ENCODE measurements at places on chromosomes 12 and 14.

DNA sequence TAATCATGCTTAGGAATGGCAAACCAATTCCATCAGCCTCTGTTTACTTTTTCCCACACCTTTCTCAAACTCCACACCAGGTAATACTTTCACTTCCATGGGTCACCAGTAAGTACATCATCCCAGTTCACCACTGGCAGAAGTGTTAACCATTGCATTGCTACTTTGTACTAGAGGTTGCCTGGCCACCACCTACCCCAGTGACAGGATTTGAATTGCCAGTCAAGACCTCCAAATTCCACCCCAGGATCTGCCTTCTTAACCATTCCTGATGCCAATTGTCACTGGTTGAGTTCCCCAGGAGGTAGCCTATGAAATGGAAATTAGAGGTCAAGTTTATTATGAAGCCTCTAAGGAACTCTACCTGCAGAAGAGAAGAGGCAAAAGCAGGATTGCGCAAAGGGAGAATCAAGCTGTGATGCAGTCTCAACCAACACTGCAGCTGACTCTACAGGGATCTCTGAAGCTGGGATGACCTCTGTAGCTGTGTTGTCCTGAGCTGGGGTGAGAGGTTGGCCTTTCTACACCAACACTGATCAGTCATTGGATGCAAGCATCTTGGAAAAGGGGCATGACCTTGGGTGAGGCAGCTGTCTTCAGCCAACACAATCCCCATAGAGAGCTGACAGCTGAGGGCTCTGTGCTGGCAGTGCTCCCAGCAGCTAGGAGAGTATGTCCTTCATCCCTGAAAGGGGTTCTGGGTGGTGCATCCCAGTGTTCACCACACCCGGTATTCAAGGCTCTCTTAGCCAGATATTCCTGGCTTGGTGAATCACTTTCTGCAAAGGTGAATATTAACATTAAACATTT, 37.0 kb upstream of the HMGA2 start:
- no peak for DNase-seq

DNA sequence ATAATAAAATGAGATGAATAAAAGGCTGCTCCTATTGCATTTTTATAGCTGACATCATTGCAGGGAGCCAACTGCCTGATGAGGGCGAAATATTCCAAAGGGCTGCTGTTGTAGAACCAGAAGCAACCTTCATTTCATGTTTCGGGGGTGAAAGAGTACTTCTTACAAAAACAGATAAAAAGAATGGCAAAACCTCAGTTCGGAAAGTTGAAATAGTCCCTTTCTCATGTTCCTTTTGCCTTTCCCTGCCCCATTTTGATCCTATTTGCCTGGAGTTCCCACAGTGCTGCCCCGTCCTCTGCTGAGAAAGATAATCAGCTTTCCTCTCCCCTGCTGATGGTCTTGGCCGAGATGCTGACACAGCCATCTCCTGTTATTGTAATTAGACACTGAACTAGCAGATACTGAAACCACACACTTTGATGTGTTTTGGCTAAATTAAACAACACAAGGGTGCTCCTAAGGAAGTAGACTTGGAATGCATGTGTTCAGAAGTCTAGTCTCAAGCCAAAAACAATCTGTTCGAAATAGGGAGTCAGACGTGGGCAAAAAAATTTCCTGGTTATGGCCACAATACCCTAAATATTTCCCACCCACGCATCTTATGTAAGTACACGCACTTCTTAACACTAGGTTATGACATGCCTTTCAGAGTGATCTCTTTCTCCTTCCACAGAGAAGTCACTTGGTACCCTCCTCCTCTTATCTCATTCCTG, 117.2 kb downstream of the PPM1H start:
- no peak for DNase-seq

- DNase-seq: no peak
These were observed 85.1 kb downstream of the DERA start for GRCh38 chr12:15996254-15996653.

- no peak for DNase-seq
These were observed 1.6 kb upstream of the HOXC12 start for GRCh38 chr12:53952871-53953734.

DNA sequence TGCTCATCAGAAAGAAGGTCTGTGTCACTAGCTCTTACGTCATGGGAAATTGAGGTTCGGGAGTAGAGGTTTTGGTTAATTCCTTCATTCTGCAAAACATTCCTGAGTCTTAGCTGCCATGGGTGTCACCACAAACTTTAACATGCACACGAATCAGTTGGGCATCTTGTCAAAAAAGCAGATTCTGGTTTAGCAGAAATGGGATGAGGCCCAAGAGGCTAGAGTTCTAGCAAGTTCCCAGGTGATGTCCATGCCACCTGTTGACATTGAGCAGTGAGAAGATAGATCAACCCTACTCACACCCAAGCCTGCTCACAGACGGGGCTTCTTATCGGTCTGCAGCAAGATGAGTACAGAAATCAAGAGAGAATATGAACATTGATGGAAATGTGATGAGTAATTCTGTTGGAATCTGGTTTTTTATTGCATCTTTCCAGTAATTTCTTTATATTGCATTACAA, 11.7 kb upstream of the RIN3 start:
- DNase-seq: no peak

- no peak for DNase-seq
These were observed 119.2 kb downstream of the TRMT5 start for GRCh38 chr14:60861545-60862140.

GRCh38 chr14:105739331-105740102, 213.1 kb downstream of the TMEM121 start:
- no peak for DNase-seq

DNA sequence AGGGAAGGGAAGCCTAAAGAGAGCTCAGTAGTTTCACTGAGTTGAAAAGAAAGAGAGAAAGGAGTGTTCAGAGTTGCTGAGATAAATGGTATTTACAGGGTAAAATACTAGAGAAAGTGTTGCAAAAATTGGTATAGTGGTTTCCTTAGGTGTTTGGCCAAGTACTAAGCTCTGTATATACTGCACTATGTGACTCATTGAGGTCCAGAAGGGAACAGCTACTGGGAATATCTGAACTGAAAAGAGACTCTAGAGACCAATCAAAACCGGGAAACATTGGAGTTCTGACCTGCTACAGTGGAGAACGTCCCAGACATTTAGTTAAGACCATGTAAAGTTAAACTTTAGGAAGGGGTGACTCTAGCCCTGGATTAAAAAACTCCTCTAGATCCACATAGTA, 42.7 kb upstream of the ALX1 start:
- no peak for DNase-seq

DNA sequence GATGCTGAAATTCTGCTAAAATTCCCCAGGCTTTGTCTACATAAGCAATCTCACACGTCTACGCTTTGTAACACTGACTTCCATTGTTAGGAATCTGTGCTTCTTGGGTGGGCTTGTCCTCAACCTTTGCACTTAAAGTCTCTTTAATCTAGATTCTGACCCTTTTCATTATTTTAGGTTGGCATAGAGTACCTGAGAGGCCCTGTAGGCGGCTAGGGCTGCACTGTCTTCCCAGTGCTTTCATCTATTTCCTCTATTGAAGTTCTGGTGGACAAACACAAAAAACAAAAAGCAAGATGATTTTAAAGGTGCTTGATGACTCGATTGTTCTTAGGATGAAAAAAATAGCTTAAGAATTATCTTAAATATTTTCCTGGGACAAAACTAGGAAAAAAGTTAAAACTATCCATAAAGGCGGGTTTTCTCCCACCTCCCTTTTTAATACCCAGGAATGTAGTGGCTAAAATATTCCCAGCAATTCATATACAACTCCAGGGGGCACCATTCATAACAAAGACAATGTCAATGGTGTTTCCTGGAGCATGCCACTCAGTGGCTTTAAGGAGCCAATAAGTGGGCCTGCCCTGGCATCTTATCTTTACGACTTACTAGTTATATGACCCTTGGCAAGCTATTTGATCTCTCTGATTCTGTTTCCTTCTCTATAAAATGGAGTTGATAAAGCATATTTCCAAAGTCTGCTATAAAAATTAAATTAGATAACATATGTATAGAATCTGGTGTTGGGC, 197.5 kb downstream of the STXBP6 start:
- DNase-seq: no peak

GRCh38 chr14:43087666-43088065, 1419.4 kb downstream of the FSCB start:
- no peak for DNase-seq

DNA sequence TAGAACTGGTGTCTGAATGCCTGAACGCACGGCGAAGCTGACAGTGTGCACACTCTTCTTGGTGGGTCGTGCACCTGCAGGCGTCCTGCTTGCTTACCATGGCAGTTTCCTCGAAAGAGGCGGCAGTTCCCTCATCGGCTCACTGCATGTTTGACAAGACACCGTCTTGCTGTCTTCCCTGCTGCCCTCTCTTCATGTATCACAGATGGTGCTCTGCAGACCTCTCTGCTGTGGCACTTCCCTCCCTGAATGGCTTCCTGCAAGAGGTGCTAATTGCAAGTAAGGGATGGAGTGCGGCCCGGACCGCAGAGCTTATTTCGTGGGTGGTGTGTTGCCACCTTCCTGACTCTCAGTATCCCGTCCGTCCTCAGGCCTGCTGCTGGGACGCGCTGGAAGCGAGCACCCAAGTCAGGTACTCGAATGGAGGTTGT, 156.7 kb upstream of the RTL1 start:
- DNase-seq: no peak

DNA sequence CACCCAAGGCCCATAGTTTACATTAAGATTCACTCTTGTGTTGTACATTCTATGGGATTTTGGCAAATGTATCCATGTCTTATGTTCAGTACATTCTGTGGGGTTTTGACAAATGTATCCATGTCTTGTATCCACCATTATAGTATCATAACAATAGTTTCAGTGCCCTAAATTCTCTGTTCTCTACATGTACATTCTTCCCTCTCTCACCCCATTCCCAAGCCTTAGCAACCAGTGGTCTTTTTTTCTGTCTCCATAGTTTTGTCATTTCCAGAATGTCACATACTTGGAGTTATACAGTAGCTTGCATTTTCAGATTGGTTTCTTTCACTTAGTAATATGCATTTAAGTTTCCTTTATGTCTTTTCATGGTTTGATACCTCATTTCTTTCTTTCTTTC, 6.7 kb downstream of the TOGARAM1 start:
- no peak for DNase-seq

- peak; percentile 99 for DNase-seq
These were observed 22.5 kb downstream of the SYNE2 start for GRCh38 chr14:63875311-63875710.

- DNase-seq: no peak
These were observed 73.3 kb downstream of the NCOR2 start for GRCh38 chr12:124493809-124494750.

GRCh38 chr12:56350662-56351061, 9.2 kb downstream of the STAT2 start:
- no peak for DNase-seq

DNA sequence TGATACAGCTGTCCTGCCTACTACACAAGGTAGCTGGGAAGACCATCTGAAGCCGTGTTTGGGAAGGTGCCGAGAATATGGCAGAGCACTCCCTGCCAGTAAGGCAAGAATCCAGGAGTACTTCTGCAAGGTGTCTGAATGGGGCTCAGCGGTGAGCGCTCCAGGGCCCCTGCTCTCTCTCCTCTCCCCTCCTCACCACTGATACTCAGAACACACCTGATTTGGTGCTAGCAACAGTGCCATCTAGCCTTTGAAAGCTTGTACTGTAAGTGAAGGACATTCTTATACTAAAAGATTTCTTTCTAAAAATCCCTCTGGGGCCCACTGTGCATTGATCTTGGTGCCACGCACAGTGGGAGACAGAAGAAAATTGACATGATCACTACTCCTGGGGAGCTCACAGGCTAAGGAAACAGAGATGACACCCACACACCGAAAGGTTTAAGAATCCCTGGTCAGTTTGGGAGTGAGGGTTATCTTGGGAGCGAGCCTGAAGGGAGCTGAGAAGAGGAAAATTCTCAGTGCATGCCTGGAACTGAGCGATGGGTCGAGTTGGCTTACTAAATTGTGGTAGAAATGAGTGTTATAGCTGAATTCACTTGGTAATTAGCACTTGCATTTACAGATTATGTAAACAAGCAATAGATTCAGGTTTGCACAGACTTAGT, 216.9 kb downstream of the NTF3 start:
- no peak for DNase-seq

DNA sequence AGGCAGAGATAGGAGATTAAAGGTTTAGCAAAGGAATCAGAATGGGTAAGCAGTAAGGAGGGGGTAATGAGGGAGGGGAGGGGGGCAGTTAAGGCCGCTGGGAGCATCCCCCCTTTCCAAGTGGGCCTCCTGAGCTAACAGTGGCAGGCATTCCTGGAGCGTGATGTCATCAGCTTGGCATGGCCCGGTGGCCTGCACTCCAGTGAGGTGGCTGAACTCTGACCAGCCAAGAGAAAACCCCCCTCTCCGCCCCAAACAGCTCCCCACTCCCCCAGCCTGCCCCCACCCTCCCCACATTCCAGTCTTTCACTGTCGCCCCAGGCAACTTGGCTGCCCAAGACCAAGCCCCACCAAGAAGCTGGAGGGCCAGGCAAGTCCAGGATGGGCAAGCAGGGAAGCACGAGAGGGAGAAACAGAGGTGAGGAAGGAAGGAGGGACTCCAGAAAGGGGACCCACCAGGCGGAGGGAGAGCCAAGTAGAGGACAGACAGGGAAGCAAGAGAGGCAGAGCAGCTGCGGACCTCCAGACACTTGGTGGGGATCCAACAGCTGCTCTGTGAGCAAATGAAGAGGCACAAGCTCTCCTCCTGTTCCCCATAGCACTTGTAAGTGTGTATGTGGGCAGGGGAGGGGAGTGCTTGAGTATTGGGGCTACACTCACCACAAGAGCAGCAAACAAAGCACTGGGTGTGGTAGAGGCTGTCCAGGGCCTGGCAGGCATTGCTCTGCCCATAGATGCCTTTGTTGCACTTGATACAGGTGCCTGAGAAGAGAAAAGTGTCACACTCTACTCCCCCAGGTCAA, 4.5 kb downstream of the AJUBA start:
- DNase-seq: no peak

GRCh38 chr12:12645485-12645884, 33.8 kb downstream of the CREBL2 start:
- no peak for DNase-seq

GRCh38 chr12:31105668-31106067, 32.0 kb downstream of the DDX11 start:
- no peak for DNase-seq

- no peak for DNase-seq
These were observed 26.4 kb downstream of the FAM222A start for GRCh38 chr12:109739747-109740693.

DNA sequence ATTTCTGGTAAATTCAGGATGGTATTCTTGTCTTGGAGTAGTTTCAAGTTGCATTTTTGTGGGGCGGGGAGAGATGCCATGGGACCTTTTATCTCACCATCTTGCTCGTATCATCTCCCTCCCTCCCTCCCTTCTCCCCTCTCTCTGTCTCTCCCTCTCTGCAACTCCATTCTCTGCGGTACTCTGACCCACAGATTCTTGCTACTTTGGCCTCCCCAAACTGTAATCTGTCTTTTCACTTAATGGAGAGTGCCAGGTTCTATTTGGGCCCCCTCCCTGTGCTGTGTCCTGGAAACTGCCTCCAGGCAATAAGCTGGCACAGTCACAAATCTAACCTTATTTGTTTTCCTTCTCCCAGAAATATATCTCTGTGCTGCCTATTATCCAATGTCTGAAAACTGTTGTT, 175.2 kb downstream of the PAWR start:
- DNase-seq: no peak
